Transverse colon (tissue), 4 donors: ENCODE measurements at places on chromosomes 3 and 15.

- H3K27me3 ChIP-seq: peaks cover 6% of the 10 kb centered on the region
- H3K27ac ChIP-seq: peak overlapping the region; percentile 71
- peaks cover 26% of the 10 kb centered on the region for H3K4me1 ChIP-seq
- H3K36me3 ChIP-seq: no peaks in the 10 kb centered on the region
Measured at GRCh38 chr15:64824929-64825430, 467 bp downstream of the PIF1 start.

- no peaks in the 10 kb centered on the region for H3K27me3 ChIP-seq
- no peaks in the 10 kb centered on the region for H3K36me3 ChIP-seq
- peak overlapping the region; percentile 27 for H3K4me3 ChIP-seq
- peak; percentile 45 for DNase-seq
Measured at GRCh38 chr15:82571722-82572222, 31.5 kb upstream of the RPS17 start.

DNA sequence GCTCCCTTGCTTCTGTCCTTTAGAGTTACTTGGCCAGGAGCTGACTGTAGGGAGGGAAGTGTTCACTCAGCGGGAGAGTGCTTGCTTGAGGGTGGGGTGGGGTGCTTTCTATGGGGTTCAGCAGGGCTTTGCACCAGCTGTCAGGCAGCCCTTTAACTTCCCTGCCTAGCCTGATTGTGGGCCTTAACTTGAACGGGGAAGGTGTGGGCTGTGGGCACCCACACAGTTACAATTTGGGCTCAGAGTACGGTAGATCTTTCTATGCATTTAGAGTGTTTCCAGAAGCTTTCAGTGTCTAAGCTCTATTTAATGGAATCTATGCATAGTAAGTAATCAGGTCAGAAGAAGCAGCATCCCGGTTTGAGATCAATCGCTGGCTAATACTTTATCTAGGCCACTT is 48.2 kb upstream of the SKOR1 start:
- DNase-seq: no peak
- no peaks in the 10 kb centered on the region for H3K27me3 ChIP-seq
- H3K4me3 ChIP-seq: no peak overlapping the region
- H3K27ac ChIP-seq: no peak overlapping the region
- H3K4me1 ChIP-seq: no peaks in the 10 kb centered on the region

DNA sequence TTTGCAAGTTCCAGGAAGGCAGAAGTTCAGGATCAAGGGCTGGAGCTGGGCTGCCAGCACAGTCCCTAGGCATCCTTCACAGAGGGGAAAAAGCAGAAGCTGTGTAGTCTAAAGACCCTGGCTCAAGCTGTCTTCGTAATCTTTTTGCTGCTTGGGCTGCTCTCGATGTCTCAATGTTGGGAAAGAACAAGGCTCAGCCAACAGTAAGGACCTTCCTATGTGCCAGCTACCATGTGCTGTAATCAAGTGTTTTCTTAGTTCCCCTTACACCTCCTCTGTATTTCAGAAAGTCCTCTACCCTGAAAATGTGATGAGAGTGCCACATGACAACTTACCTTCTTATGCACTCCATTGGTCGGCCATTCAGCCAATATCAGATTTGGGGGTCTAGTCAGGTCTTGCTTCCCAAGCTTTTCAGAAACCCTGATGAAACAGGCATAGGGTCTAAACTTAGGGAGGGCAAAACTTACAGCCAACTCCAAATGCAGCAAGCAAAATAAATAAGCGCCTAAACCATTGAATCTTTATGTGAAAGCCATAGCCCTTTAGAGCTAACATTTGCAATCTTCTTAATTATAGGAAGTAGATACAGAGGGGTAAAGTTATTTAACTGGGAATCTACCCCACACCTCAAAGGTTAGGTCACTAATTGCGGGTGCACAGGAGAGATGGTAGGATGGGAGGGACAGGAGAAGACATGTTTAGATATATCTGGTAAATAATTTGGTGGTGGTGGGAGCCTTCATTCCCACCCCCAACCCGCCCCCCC is 1.2 kb upstream of the EDEM1 start:
- DNase-seq: no peak
- peaks cover 4% of the 10 kb centered on the region for H3K36me3 ChIP-seq
- no peak overlapping the region for H3K4me3 ChIP-seq

GRCh38 chr3:67662733-67663132 is 8.3 kb upstream of the SUCLG2 start:
- DNase-seq: no peak
- no peak overlapping the region for H3K4me3 ChIP-seq
- H3K27ac ChIP-seq: no peak overlapping the region
- no peaks in the 10 kb centered on the region for H3K27me3 ChIP-seq
- H3K4me1 ChIP-seq: peaks cover 6% of the 10 kb centered on the region

GRCh38 chr3:16587681-16588060 is 17.6 kb downstream of the DAZL start:
- H3K4me1 ChIP-seq: no peaks in the 10 kb centered on the region
- no peaks in the 10 kb centered on the region for H3K27me3 ChIP-seq
- H3K4me3 ChIP-seq: no peak overlapping the region
- H3K36me3 ChIP-seq: no peaks in the 10 kb centered on the region
